ENCODE measurements at places on chromosomes 6 and 20.

- DNase-seq: no peak
These were observed 262.8 kb upstream of the MAN1A1 start for GRCh38 chr6:119612176-119612891.

DNA sequence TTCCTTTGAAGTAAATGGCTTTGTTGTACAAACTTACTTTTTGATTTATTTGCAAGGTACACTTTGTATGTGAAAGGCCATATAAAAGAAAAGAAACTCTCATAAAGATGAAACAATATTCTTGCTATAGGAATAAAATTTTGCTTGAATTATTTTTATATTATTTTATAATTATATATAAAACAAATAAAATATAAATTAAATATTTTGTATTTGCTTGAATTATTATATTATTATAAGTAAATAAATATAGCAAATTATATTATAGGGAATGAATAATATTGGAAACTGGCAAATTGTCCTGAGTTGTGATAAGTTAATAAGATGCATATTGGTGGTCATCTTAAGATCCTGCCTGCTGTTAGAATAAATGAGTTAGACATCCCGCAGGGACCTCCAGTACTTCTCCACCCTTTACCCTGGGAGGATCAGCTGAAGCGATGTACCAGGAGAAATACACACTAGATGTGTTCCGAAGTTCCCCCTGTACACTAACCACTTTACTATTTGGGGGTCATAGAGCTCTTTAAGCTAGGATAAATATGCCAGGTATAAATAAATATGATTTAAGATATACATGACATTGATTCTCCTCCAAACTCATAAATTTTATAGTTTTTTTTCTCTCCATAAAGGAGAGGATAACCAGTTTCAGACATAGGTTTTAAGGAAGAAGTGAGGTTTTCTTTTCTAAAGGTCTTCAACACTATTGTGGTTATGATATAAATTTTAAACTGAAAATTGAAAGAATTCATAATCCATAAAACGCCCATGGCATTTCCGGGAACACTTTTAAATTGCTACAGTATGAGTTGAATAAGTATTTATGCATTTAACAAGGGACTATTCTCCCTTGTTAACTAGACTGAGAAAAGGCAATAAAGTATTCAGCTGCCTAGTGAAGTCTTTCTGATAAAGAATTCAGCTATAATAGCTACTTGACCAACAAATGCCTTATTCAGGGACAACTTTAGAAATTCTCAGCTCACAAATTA, 486.3 kb upstream of the MARCKS start:
- no peak for DNase-seq

GRCh38 chr6:80482056-80482455, 375.6 kb downstream of the BCKDHB start:
- no peak for DNase-seq

GRCh38 chr20:58473453-58474425, 41.5 kb downstream of the APCDD1L start:
- DNase-seq: no peak

DNA sequence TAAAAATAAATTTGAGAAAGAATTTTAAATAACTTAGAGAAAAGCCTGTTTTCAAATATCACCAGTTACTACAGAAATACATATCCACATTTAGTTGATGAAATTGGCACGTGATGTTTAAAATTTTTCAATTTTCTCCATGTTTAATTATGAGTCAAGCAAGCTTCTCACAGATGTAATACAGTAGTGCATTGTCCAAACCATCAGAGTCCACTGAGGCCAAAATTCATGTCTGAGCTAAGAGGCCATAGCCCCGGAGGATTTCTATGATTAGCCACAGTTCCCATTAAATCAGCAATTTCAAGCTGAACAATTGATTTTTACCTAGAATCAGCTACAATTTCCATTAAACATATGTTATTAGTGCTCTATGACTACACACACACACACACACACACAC, 387.0 kb downstream of the LAMA2 start:
- DNase-seq: no peak

- DNase-seq: no peak
These were observed 62.5 kb downstream of the AHI1 start for GRCh38 chr6:135434991-135435390.

DNA sequence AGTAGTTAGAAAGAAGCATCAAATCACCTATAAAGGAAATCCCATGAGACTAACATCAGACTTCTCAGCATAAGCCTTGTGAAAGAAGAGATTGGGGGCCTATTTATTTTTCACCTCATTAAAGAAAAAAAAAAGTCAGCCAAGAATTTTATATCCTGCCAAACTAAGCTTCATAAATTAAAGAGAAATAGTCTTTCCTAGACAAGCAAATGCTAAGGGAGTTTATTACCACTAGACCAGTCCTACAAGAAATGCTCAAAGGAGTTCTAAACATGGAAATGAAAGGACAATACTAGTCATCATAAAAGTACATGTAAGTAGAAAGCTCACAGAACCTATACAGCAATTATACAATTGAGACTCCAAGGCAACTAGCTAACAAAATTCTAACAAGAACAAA, 96.5 kb upstream of the OLIG3 start:
- DNase-seq: no peak

- no peak for DNase-seq
These were observed 51.8 kb downstream of the ABRACL start for GRCh38 chr6:139080255-139080920.

- no peak for DNase-seq
These were observed 90.2 kb downstream of the TMEM242 start for GRCh38 chr6:157233156-157233555.

GRCh38 chr6:30149858-30150550, 11.0 kb downstream of the TRIM10 start:
- no peak for DNase-seq

DNA sequence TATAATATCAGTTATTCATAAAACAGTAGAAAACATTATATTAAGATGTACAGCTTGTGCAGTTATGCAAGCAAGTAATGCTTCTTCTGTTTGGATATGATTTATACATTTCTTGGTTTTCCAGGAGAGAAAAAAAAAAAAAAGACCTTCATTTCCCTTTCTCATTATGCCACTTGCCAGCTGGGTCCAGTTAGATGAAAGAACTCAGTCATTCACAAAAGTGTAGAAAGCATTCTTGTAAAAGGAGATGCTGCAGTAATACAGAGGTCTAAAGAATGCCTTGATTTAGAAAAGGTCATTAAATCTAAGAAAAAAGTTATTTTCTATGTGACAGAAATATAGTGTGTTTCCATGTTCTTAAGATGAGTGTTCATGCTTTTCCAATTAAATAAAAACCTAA, 7.4 kb downstream of the PDE7B start:
- DNase-seq: no peak

DNA sequence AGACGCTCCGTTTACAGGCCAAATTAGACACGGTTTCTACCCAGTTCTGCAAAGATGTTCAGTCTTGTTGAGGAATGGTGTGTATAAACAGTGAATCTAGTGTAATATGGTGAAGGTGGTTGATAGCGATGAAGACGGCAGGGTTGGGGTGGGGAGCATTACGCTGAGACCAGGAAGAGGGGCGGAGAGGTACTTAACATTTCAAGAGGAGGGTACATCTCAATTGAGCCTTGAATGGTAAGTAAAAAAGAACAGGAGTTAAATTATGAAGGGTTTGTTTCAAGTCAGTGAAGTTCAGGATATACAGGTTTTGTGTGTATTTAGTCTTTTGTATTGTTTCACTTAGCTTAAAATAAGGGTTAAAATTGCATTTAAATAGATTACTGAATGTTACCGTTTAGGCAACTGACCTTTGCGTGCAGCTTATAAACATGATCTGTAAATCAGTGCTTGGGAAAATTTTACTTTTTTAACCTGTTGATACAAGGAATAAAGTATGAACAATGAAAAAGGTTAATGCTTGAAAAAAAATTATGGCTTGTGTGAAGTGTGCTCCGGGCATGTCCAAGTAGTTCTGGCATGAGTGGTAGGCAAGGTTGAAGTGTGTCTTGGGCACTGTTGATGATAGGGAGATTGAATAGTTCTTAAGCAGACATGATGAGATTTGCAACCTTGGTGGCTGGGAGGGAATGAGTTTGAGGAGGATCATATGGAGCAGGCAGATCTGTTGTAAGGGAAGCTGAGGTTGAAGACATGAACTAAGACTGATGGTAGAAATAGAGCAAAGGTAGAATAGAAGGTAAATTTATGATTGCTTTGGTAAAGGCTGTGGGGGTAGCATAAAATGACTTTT, 842 bp downstream of the POLR1C start:
- DNase-seq: no peak

DNA sequence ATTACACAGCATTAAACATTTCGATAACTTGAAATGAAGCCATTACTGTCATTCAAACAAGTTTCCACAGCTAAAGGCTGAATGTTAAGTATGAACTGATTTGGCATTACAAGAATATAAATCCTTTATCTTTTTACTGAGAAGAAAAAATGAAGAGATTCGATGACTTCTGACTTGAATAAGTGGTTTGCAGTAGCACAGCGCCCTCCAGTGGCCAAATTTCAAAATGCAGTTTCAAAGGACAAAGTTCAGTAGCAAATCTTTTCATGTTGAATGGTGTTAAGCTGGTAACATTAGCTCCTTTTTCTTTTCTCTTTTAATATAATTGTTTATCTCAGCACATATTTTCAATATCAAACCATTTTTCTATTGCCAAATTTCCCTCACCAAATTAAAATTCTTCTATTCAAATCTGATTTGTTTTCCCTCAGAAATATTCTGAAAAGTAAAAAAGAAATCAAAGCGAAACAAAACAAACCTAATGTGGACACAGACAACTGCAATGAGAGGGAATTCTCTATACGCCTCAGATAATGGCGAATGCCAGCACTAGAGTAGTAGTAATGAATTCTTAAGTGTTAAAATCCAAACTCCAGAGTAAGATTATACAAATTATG, 145.7 kb downstream of the BTBD9 start:
- DNase-seq: peak; percentile 31

- DNase-seq: no peak
These were observed 50.8 kb downstream of the SMPDL3A start for GRCh38 chr6:122839906-122840305.

DNA sequence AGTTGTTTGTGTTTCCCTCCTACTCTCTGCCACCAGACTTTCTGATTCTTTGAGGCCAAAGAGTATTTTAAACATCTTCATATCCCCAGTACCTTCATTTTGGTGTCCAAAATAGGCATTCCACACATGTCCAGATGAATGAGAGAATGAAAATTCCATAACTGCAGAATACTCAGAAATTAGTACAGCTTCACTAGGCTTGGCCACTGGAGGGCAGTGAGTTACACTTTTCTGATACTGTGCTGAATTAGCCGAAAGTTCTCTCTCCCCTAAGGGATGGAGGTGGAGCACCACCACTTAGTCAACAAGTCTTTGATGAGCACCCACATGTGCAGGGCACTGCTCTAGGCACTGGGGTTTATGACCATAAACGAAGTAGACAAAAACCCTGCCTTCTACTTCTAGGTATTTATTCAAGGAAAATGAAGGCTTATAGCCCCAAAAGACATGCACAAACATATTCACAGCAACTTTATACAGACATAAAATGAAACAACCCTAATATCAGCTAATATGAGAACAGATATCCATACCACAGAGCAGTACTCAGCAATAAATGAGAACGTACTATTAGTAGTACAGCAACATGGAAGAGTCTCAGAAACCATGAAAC, 46.1 kb upstream of the TMEM217 start:
- peak; percentile 38 for DNase-seq

- DNase-seq: no peak
These were observed 872.9 kb upstream of the GJE1 start for GRCh38 chr6:141259807-141260206.

DNA sequence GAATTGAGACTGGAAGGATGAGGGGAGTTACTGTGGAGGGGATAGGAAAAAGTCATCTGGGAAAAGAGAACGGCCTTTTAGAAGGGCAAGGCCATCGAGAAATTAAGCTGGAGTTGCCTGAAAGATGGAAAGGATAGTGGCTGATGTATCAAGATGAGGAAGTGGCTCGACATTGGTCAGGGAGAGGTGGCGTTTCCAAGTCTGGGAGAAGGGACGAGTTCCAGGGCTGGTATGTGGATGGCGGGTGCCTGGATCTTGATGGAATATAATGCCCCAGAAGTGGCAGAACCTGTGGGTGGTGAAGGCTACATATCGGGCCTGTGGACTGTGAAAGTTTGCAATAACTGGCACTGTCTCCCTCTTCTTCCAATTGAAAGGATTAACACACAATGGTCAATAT, 2.2 kb upstream of the SIRT5 start:
- DNase-seq: no peak

- DNase-seq: no peak
These were observed 23.3 kb downstream of the HSF2 start for GRCh38 chr6:122422614-122423267.

- DNase-seq: no peak
These were observed 28.3 kb upstream of the LOC128125822 start for GRCh38 chr6:63543982-63544381.

- DNase-seq: peak; percentile 56
These were observed 2.8 kb downstream of the SOX4 start for GRCh38 chr6:21596145-21596948.

GRCh38 chr6:56815436-56815835, 139.5 kb upstream of the BEND6 start:
- no peak for DNase-seq

- no peak for DNase-seq
These were observed 57.0 kb upstream of the PREP start for GRCh38 chr6:105459864-105460263.

DNA sequence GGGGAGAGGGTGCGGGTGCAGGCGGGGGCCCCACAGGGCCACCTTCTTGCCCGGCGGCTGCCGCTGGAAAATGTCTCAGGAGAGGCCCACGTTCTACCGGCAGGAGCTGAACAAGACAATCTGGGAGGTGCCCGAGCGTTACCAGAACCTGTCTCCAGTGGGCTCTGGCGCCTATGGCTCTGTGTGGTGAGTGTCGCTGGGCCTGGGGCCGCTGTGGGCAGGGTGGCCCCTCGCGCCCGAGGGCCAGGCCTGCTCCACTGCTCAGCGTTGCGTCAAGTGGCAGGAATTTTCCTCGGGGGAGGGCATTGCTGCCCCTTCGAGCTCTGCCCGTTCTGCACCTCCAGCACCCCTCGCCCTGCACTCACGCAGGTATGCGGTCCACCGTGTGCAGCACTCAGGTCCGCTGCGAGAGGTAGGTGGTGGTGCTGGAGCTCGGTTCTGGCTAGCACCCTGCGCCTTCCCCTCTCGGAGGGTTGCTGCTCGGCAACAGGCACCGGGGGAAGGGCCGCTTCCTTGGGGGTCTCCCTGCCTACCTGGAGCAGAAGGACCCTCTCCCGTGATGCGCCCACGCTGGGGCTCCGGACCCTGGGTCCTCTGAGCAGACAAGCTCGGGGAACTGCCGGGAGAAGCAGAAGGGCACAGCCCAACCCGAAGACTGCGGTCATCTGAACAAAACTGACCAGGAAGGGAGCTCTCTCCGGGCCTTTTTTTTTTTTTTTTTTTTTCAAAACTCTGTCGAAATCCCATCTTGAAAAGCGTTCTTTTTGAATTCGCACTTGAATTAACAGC, 674 bp downstream of the MAPK14 start:
- peak; percentile 44 for DNase-seq

Measured in GM20000 (cell line).